ENCODE measurements at places on chromosomes 7 and 10.

- DNase-seq, result no peak
Measured at GRCh38 chr7:45118889-45119331, 7.4 kb upstream of the TBRG4 start.

DNA sequence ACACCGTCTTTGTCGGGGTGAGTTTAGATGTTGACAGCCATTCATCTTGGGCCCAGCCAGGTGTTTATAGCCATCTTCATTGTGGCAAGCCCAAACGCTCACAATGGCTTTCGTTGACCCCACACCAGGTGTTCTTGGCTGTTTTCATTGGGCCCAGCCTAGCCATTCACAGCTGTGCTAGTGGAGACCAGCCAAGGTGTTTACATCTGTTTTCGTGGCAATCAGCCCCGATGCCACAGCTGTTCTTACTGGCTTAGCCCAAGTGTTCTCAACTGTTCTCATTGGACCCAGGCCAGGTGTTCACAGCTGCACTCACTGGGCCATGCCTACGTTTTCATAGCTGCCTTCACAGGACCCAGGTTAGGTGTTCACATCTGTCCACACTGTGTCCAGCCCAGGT lies 7.7 kb downstream of the FRG2B start:
- no peak for DNase-seq

DNA sequence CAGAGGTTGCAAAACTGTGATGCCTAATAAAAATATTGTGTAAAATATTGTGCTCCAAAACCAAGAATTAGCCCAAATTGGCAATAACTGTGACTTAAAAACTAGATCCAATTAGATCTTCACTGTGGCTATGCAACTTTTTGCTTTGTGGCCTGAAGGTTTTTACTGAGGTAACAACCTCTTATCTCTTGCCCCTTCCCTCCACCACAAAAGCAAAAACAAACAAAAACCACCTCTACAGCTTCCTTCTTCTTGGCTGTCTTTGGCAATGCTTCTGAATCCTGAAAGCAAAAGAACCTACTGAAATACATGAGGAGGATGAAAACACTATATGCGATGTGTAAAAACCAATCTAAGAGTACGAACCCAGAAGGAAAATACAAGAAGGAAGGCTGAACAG lies 226.7 kb upstream of the MBL2 start:
- DNase-seq, result no peak

- no peak for DNase-seq
Measured at GRCh38 chr7:36346260-36346831, 43.3 kb upstream of the ANLN start.

DNA sequence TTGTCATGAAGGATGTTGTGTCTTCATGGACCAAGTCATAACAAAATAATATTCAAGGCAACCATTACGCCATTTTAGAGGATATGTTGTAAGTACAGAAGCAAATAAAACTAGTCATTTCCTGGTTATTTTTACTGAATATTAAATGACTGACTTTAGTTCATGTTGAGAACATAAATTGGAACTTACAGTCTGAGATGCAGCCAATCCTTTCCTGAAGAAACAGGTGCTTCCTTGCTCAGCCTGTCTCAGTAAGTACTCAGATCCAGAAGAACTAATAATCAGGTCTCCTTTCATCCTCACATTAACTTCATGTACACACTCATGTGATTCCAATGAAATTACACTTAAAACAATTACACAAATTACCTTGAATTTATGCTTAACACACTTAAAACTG lies 12.3 kb downstream of the SEMA3A start:
- no peak for DNase-seq

DNA sequence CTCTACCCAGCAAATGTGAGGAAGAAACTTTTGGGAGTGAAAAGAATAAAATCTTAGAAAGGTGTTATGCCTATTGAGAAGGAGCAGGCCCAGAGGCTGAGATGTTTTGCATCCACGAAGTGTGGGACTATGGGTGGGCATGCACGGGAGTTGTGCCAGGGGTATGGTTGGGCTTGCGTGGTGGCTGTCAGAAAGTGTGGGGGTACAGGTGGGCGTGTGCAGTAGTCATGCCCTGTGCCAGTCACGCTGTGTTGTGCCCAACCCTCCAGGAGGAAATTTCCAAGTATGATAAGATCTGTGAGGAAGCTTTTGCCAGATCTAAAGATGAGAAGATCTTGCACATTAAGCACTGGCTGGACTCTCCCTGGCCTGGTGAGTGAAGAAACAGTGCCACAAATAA lies 52.9 kb upstream of the ZMIZ2 start:
- DNase-seq, result no peak

- peak; percentile 89 for DNase-seq
Measured at GRCh38 chr10:69974551-69975155, 78.0 kb upstream of the MACROH2A2 start.

GRCh38 chr10:46522295-46523118 lies 34.0 kb downstream of the GPRIN2 start:
- no peak for DNase-seq

DNA sequence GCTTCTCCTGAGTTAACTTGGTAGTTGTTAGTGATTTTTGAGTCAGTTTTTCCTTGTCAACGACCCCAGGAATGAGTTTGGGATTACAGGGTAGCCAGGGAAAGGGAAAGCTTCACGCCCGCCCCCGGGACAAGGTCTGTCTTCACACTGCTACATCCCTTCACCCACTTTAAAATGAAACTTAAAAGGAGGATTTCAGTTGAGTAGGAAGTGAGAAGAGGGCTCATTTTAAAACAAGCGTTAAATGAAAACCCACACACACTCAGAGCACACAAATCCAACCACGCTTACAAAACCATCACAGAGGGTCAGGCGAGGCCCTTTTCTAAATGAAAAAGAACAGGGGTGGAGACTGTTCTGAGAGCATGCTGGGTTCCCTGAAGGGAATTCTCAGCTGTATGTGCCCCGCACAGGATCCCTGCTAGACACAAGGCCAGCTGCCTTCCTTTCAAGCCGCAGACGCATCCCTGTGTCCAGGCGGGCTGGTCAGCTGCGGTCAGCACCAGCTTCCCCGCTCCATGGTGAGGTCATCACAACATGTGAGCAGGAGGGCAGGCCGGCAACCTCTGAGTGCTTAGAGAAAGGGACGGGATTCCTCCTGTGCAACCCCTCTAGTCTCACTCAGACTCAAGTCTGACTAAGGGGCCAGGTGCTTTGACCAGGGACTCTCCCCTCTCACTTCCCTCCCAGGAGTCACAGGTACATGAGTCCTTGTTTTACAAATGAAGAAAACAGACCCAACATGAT lies 111.8 kb downstream of the EGFR start:
- peak; percentile 49 for DNase-seq

DNA sequence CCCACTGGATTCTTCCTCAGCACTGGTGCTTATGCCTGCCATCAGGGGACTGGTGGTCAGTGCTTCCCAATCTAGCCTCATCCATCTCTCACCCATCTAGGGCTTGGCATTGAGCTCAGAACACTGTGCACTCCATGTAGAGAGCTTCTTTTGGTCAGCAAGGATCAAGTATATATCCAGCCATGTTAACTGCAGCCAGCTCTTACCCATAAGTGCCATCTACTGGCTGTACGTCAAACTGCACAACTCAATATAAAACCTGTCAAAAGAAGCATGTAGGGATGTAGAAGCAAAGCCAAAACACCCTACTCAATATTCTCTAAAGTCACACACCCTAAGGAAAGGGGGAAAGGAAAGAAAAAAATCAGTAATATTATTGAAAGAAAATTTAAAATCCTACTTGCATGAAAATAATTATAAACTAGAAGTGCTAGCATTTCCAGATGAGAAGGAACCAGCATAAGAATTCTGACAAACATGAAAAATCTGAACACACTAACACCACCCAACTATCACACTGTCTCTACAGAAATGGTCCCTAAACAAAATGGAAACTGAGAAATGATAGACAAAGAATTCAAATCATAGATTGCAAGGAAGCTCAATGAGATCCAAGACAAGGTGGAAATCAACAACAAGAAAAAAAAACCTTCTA lies 531.1 kb upstream of the STEAP1 start:
- DNase-seq, result peak; percentile 40

DNA sequence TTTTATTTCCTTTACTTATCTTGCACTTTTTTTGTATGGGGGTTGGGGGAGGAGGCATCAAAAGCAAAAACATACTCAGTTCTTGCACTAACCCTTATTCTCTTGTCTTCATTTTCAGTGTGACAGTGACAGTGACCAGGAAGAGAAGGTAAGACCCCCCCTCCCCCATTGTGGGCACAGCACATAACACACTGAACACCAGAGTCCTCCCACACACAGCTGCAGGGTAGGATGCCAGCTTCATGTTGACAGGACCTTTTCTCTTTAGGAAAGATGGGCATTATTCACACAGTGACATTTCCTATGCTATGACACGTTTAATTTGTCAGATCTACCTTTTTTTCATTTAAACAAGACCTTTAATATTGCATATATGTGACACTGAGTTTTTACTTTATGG lies 696.3 kb upstream of the GALNT17 start:
- DNase-seq, result no peak

GRCh38 chr10:127254276-127254675 lies 57.9 kb upstream of the INSYN2A start:
- no peak for DNase-seq

GRCh38 chr7:44508328-44509030 lies 18.0 kb upstream of the NUDCD3 start:
- DNase-seq, result no peak

DNA sequence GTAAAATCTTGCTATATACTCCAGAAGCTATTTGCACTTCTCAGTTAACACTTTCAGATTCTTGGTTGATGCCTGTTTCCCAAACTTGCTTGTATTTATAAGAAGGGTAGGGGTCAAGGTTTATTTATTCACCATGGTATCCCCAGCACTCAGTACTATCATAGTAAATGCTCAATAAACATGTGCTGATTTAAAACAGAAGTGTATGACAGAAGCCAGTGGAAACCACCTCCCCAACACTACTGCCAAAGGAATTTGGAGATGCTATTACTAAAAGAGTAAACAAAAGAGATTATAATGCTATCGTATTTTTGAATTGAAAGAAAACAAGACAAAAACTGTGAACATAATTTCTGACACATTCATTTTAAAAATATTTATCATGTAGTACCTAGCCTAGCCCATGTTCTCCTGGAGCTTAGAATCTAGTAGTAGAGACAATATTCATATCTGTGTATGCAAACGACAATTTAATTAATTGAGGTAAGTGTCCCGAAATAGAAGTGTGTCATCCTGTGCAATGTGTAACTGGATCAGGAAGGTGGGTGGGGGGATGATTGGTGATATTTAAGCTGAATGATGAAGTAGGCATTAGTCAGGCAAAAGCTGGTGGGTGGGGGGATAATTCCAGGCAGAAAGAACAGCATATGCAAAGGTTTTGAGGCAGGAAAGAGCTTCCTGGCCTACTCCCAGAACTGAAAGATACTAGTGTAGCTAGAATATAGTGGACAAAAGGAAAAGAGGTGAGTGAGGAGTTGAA lies 77.5 kb downstream of the HGF start:
- peak; percentile 39 for DNase-seq

DNA sequence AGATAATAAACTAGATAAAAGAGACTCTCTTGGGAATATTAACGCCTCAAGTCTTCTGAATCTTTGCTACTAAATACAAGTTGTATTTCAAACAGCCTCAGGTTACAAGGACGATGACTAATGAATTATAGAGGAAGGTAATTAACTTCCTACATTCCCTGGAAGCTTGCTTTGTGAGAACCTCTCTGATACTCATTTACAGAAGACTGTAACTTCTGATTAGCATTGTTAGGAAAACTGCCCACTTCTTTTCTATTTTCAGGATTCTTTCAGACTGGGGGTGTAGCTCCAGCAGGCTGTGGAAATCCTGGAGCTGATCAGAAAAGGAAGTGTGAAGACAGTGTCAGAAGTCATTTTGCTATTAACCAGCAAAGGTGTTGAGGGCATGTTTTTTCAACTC lies 316.7 kb upstream of the NPSR1 start:
- DNase-seq, result no peak

GRCh38 chr7:28804990-28805389 lies 153.1 kb downstream of the TRIL start:
- peak; percentile 85 for DNase-seq

DNA sequence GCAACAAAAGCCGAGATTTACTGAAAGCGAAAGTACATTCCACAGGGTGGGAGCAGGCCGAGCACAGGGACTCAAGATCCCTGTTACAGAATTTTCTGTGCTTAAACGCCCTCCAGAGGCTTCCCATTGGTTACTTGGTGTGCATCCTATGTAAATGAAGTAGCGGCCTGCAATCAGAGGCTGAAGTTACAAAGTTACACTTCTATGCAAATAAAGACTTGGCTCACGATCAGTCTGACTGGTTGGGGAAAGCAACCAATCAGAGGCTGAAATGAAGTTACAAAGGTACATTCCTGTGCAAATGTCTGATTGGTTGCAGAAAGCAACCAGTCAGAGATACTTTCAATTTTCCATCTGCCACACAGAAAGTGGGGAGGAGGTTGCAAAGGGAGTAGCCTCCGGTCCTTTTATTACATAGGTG lies 4.1 kb downstream of the ACBD7 start:
- DNase-seq, result peak; percentile 89

DNA sequence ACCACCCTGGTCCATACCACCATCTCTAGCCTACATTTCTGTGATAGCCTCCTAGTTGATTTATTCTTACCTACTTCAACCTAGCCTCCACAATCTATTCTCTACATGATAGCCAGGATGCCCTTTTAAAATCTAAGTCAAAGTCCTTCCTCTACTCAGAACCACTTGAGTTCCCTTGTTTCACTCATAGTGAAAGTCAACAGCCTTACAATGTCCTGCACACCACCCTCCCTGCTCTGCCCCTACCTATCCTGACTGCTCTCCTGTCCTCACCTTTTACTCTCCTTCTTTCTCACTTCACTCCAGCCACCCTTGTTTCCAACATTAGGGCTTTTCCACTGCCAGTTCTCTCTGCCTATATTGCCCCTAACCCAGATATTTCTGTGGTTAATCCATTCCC lies 146.7 kb downstream of the GRM3 start:
- no peak for DNase-seq

- DNase-seq, result no peak
Measured at GRCh38 chr7:92854501-92855238, 18.3 kb upstream of the CDK6 start.

- DNase-seq, result no peak
Measured at GRCh38 chr10:3236644-3237404, 64.2 kb upstream of the PITRM1 start.

Data from fibroblast of skin of abdomen (primary cell).